Stimulated activated CD4-positive, alpha-beta T cell treated with anti-CD3 and anti-CD28 coated beads, TNF-alpha, amount 100 ng/mL, for 24 hours (primary cell): ENCODE measurements at places on chromosomes 12 and 14.
A peak's percentile ranks its signal among the peaks of the same experiment; 100 is the strongest.

DNA sequence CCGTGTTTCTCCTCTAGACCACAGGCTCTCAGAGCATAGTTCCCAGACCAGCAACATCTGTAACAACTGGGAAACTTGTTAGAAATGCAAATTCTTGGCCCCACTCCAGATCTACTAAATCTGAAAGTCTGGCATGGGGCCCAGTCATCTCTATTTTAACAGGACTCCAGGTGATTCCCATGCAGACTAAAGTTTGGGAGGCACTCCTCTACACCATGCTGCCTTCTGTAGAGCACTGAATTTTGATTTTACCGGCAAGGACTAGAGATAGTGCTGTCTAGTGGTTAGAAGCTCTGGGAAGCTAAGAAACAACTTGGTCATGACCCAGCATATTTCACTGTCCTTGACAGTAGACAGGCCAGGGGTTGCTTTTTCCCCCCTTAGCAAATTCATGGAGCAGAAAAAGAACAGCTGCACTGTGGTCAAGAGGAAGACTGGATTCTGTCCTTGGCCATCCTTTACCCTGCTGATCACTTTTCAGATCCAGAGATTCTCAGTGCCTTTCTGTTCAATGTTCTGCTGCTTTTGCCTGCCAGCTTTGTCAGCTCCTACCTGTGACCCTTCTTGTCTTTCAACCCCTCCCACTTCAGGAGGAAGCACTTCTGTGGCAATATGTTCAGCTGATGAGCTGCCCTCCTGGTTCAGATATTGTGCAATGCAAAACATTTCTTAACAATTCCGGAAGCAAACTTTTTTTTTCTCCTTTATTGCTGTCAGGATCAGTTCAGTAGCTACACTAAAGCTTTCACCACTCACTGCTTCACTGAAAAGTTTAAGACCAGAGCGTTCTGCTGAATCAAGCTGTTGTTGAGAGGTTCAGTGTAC lies 133.8 kb upstream of the NUDT4 start:
- DNase-seq, result no peak

GRCh38 chr12:132209619-132210222 lies 65.5 kb downstream of the NOC4L start:
- no peak for DNase-seq

DNA sequence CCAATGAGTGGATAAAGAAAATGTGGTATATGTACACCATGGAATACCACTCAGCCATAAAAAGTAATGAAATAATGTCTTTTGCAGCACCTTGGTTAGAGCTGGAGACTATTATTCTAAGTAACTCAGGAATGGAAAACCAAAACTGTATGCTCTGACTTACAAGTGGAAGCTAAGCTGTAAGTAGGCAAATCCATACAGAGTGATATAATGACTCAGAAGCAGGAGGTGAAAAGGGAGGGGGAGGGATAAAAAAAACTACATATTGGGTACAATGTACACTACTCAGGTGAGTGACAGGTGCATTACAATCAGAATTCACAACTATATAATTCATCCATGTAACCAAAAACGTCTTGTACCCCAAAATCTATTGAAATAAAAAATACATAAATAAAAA lies 15.1 kb upstream of the CLEC1A start:
- DNase-seq, result no peak

- DNase-seq, result no peak
Observed at GRCh38 chr14:54312166-54312801, 84.5 kb upstream of the CDKN3 start.

GRCh38 chr14:103782376-103782775 lies 65.0 kb downstream of the PPP1R13B start:
- no peak for DNase-seq

DNA sequence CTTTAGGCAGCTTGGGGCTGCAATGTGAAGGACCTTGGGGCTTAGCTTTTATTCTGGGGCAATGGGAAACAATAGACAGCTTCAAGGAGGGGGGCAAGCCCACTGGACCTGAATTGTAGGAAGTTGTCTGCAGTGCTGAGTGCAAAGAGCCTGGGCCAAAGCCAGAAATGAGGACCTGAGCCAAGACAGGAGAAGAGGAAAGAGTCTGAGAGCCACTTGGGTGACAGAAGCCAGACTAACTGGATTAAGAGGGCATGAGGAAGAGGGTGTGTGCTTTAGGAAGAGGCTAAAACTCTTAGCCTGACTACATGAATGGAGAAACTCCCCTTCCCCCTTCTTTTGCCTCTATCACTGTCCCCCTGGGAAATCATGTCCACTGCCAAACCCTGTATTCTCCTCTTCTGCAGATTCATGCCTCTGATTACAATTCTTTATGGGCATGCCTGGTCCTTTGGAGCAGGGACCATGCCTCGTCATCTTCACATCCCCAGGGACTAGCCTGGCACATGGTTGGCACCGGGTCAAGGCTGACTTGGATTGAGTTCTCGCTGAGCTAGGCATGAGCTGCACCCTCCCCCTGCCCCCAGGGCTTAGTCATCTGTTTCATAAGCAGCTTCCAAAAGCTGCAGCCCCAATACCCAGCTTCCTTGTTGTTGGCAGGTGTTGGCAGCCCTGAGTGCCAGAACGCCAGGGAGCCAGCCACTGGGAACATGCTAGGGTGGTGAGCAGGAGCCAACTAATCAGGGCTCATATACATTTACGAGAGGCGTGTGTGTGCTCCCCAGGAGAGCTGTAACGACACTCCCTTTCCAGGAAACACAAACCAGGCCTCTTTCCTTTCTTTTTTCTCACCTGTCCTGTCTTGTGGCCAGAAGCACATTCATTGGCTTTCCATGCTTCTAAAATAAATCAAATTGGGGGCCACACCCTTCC lies 27.7 kb upstream of the JDP2 start:
- DNase-seq, result no peak

DNA sequence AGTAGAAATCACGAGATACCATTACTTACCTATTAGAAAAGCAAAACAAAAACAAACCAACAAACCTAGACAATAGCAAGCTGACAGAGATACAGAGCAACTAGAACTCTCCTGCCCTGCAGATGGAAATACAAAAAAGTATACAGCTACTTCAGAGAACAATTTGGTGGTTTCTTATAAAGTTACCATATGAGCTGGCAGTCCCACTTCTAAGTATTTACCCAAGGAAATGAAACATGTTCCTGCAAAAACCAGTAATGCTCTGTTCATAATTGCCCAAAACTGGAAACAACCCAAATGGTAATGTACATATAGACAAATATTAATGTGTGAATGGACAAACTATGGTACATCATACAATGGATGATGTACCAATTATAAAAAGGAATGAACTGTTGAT lies 31.7 kb downstream of the FUT8 start:
- no peak for DNase-seq

- no peak for DNase-seq
Observed at GRCh38 chr12:104699489-104700190, 242.9 kb downstream of the CHST11 start.

GRCh38 chr12:103599274-103599673 lies 12.2 kb downstream of the STAB2 start:
- DNase-seq, result no peak

DNA sequence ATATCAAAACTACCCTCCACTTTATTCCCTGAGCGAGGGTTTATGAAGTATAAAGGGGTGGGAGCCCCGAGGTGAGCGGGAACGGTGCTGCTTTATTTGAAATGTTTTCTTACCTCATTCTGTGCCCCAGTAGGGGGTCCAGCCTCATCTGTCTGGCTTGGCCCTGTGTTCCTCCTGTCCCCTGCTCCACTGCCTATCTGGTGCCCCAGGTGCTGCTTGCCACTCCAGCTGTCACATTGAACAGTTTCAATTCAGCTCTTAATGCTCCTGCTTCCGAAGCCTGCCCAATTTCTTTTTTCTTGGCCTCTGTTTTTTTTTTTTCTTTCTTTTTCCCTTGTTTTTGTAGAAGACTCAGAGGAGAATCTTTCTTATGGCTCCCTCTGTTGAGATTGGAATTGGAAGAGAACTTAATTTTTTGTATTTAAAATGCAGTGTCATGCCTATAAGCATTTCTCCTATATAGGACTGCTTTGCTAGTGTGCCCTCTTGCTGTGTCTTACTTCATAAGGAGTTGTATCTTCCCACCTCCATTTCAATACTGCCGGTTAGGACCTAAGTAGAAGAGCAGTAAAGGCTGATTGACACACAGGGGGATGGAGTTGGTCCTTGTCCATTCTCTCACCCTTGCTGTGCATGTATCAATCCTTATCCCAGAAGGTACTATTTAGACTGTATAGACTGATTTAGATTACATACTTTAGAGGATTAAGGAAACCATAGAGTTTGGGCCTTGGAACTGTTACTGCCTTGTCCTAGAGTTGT lies 2.3 kb downstream of the ATXN7L3B start:
- no peak for DNase-seq

GRCh38 chr12:71594214-71594948 lies 69.3 kb downstream of the ZFC3H1 start:
- no peak for DNase-seq

GRCh38 chr12:49482095-49483051 lies 56.5 kb upstream of the KCNH3 start:
- DNase-seq, result no peak

DNA sequence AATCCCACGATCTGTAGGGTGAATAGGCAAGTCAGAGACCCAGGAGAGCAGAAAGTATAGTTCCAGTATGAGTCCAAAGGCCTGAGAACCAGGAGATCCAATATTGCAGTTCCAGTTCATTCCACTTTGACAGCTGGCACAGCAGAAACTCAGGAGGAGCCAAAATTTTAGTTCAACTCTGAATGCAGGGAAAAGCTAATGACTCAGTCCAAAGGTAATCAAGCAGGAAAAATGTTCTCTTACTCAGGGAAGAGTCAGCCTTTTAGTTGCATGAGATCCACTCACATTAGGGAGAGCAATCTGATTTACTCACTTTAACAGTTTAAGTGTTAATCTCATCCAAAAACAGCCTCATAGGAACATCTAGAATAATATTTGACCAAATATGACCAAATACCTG lies 130.2 kb upstream of the LRFN5 start:
- no peak for DNase-seq

DNA sequence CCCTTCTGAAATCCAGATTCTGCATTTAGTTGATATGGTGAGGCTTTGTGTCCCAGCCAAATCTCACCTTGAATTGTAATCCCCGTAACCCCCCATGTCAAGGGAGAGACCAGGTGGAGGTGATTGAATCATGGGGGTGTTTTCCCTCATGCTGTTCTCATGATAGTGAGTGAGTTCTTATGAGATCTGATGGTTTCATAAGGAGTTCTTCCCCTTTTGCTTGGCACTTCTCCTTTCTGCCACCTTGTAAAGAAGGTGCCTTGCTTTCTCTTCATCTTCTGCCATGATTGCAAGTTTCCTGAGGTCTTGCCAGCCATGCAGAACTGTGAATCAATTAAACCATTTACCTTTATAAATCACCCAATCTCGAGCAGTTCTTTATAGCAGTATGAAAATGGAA lies 23.1 kb upstream of the C12orf42 start:
- no peak for DNase-seq

DNA sequence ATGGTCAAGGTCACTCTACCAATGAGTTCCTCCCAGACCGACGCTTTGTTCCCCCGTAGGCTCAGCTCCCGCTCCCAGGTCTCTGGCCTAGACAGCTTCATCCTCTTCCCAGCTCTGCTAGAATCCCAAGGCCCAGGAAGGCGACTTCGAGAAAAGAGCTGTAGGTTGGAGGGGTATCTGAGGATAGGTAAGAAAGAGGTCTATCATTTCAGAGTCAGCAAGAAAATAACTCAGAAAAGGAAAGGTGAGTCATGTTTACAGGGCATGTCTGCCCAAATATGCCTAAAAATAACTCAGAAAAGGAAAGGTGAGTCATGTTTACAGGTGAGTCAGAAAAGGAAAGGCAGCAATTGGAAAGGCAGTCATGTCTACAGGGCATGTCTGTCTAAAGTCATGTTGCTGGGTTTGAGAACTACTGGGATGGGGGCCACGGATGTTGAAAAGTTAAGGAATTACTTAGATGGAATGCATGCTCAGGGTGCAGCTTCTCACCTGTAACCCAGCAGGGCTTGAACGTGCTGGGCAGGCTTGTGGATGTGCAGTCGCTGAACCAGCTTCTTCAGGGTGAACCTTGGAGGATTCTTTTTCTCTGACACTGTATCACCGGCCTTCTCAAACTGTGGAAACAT lies 12.2 kb downstream of the TEP1 start:
- no peak for DNase-seq

- no peak for DNase-seq
Observed at GRCh38 chr14:56995010-56995409, 184.7 kb upstream of the OTX2 start.

DNA sequence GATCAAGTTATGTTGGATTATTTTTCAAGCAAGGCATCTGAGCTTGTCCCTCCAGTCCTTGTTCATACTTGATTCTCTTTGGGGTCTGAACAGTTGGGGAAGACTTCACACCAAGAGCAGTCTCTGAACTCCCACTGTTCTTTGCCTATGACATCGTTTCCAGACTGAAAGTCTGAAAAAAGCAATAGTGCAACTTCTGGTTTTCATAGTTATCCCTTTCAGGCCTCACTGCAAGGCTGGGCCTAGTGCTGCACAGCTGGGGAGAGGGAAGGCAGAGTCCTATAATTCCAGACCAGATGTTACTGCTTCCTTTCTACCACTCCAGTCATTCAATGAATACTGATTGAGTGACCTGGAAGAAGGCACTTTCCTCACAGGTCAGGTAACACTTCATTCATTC lies 187.1 kb upstream of the CCND2 start:
- no peak for DNase-seq

GRCh38 chr12:114439261-114439683 lies 33.3 kb upstream of the TBX5 start:
- DNase-seq, result no peak

- DNase-seq, result no peak
Observed at GRCh38 chr12:55724226-55724939, 4.2 kb downstream of the RDH5 start.

GRCh38 chr12:6532051-6532926 lies 2.0 kb upstream of the GAPDH start:
- peak; percentile 85 for DNase-seq

DNA sequence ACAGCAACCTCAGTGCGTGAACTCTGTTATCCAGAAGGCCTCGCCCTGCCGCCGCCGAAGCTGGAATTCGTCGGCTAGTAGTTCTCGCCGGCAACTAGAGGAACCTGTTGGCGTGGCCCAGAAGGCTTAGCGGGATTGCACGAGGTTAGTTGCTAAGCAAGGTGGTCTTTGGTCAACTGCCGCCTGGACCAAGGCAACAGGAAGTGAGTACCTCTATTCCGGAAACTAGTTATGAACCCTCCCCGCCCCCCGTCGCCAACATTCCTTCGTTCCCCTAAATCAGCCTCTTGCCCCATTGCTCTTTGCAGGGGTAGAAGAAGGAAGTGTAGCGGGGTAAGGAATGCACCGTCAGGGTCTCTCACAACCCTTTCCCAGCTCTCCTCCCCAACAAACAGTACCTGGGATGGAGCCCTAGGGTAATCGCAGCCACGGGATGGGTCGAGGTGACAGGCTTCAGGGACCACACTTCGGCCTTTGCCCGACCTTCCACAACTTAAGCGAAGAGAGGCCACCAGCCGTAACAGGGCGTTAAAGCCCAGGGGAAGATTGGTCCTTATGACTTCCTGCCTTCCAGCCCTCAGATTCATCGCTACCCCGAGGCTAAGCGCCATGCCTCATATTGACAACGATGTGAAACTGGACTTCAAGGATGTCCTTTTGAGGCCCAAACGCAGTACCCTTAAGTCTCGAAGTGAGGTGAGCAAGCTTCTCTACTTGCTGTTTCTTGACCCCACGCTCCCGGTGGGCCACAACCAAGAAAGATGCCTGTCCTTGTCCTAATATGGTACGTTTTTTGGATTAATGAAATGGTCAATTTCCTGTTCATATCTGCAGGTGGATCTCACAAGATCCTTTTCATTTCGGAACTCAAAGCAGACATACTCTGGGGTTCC lies at the start of gene GMPR2:
Gene GMPR2 (plus strand): TSS at position 285 of the 893 bp plus-strand sequence. CDS start 325 bp downstream, at position 610.
- DNase-seq, result no peak

GRCh38 chr14:55254581-55254980 lies 16.6 kb upstream of the FBXO34 start:
- no peak for DNase-seq

- DNase-seq, result no peak
Observed at GRCh38 chr14:37695866-37696265, 100.4 kb downstream of the TTC6 start.
